Fibroblast of the aortic adventitia (primary cell): ENCODE measurements at places on chromosomes 11 and 22. TPM values are rescaled to one million over a fixed set of nuclear protein-coding genes. Genes with fewer than 3 reads are reported as not detected.

The KRTAP5-7 gene
- 0.09 and 0.33 TPM in 2 replicates for total RNA-seq

GRCh38 chr11:35197292-35197691 is 58.3 kb downstream of the CD44 start:
- no peak for DNase-seq

DNA sequence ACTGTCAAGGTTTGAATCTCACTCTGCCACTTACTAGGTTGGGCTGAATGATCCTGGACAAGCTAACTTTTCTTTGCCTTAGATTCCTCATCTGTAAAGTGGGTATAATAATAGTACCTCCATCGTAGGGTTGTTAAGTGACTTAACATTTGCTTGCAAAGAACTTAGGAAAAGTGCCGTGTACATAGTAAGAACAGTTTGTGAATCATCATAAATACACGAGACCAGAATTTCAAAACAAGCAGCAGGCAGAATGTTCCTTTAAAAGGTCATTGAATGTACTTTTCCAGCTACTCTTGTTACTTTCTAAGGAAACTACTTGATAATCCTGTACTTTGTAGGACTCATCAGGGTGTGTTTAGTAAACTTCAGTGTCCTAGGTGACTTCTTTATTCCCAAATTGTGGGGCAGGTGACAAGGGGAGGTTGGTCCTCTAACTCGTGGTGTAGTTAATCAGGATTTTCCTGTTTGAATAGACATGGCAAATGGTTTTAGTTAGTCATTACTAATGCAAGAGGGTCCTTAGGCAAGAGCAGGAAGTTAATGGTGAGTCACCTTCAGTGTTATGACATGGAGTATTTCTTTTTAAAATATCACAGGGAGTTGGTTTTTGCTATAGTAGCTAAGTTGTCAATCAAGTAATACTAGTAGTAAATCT is 67.9 kb downstream of the YAP1 start:
- peak; percentile 90 for DNase-seq

The SAAL1 gene
- total RNA-seq = 15.1 and 48.5 TPM in 2 replicates

- peak; percentile 64 for DNase-seq
These were observed 56.0 kb downstream of the COPB1 start for GRCh38 chr11:14443638-14444037.

GRCh38 chr11:36389811-36390210 is 93.7 kb downstream of the PRR5L start:
- no peak for DNase-seq

GRCh38 chr11:77436969-77437368 is 36.9 kb downstream of the PAK1 start:
- no peak for DNase-seq

GRCh38 chr11:12767027-12767426 is 92.8 kb downstream of the TEAD1 start:
- peak; percentile 58 for DNase-seq
